ENCODE measurements at places on chromosomes 5 and 9.

- DNase-seq: no peak
Observed at GRCh38 chr5:90096415-90097081, 313.0 kb downstream of the CETN3 start.

DNA sequence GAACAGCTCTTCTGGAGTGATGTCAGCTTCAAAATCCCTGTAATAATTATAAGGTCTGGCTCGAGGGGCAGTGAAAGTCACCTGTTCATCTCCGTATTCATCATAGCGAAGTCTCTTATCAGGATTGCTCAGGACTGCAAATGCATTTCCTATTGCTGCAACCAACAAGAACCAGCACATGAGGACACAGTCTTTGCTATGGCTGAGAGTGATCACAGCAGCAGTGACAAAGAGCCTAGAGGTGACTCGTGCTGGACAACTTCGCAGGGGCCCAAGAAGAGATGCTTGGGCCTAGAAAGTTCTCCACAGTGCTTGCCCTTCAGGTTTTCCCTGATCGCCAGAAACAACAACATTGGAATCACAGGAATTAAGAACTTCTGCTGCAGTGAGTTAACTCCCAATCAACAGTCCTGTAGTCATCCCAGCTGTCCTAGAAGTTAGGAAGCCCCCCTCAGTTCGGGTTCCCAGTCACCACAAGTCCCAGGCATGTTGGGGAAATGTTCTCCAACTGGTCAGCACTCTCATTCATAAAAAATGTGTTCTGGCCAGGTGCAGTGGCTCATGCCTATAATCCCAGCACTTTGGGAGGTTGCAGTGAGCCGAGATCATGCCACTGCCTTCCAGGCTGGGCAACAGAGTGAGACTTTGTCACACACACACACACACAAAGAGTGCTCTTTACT, 13.0 kb downstream of the DNAJC18 start:
- DNase-seq: no peak

GRCh38 chr5:151745071-151745705, 13.2 kb downstream of the ATOX1 start:
- no peak for DNase-seq

DNA sequence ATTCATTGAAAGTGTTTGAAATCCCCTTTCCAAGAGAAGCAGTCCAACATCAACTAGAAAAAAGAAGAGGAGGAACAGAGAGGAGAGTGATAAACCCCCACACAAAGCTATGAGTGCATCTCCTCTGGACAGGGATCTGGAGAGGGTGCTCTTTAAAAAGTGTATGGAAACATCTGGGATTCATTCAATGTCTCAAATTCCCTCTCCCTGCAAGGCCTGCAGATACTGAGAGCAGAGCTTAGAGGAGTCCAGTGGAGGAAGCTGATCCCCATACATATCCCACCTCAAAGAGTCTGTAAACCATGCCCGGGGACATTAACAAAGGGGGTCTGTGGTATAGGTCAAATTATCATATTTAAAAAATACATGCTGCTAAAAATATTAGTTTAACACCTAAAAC, 2.2 kb downstream of the SPOCK1 start:
- DNase-seq: no peak

- DNase-seq: no peak
Observed at GRCh38 chr5:142659405-142659804, 26.5 kb downstream of the FGF1 start.

All from NCI-H510A treated with DMSO at 0.1 percent for 48 hours (cell line).